ENCODE measurements at places on chromosomes 1 and 21. TPM values are rescaled to one million over a fixed set of nuclear protein-coding genes. Genes with fewer than 3 reads are reported as not detected.

GRCh38 chr1:155043793-155044192, 7.3 kb upstream of the ADAM15 start:
- H3K27ac ChIP-seq, result no peak overlapping the region
- H3K4me1 ChIP-seq, result peaks cover 6% of the 10 kb centered on the region
- no peaks in the 10 kb centered on the region for H3K36me3 ChIP-seq
- H3K27me3 ChIP-seq, result peaks cover 7% of the 10 kb centered on the region

DNA sequence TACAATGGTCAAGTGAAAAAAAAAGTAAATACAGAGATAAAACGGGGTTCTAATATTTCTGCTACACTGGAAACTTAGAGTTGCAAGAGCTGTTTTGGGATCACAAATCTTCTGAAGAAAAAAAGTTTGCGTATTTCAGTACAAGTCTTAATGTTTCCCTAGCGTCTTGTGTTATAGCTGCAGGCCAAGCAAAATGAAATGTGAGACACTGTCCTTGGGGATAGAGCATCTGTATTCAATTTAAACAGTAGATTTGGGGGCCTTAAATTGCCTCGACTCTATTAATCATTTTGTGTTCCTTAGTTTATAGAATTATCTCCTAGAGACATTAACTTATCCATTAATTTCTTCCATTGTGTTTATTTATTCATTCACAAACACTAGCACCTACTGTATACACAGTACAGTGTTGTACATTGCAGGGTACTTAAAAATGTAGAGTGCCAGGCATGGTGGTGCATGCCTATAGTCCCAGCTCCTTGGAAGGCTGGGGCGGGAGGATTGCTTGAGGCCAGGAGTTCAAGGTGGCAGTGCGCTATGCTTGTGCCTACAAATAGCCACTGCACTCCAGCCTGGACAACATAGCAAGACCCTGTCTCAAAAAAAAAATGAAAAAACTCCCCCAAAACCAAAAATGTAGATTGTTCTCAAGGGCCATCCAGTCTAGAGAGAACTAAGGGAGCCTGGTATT, 7.9 kb downstream of the DISC1 start:
- H3K4me1 ChIP-seq, result peaks cover 12% of the 10 kb centered on the region
- no peaks in the 10 kb centered on the region for H3K27me3 ChIP-seq
- no peak overlapping the region for H3K4me3 ChIP-seq
- DNase-seq, result no peak
- no peaks in the 10 kb centered on the region for H3K36me3 ChIP-seq

- no peaks in the 10 kb centered on the region for H3K4me1 ChIP-seq
- peaks cover 4% of the 10 kb centered on the region for H3K36me3 ChIP-seq
- H3K27ac ChIP-seq, result no peak overlapping the region
- no peak for DNase-seq
- peaks cover 54% of the 10 kb centered on the region for H3K27me3 ChIP-seq
- no peak overlapping the region for H3K4me3 ChIP-seq
These were observed 16.8 kb downstream of the LAMC1 start for GRCh38 chr1:183039985-183040447.

Gene TLCD4
- 0.08 TPM for total RNA-seq

DNA sequence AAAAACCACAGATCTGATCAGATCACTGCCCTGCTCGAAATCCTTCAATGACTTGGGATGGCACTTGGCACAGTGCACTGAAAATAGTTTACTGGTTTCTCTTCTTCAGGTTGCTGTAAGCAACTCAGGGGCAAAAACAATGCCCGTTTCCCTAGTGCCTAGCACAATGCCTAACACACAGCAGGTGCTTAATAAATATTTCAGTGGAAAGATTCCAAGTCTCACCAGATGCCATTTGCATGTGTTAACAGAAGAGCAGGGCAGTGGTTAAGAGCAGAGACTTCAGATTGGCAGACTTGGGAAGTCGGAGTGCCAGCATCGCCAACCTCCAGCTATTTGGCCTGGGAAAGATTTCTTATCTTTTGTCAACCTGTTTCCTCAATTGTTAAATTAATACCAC, 10.9 kb upstream of the METTL25B start:
- no peak overlapping the region for H3K27ac ChIP-seq
- DNase-seq, result no peak
- no peaks in the 10 kb centered on the region for H3K27me3 ChIP-seq
- H3K4me3 ChIP-seq, result no peak overlapping the region

Gene RAB3B
- 0.05 TPM for total RNA-seq

DNA sequence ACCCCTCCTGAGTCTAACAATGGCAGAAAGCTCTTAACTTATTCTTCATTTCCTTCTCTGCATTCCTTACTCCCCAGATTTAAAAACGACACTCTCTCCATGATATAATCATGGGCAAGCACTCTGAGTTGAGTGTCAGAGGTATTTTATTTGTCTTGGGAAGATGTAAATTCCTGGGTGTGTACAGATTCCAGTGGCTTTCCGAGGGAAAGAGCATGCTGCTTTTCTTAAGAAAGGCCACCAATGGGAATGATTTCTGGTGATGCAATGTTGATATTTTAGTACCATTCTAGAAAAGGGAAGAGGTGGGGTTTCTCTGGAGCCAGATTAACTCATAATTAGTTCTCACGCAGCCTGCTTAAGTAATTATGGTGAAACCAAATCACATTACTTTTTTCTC, 47.8 kb upstream of the BTG3 start:
- no peak for DNase-seq
- peaks cover 25% of the 10 kb centered on the region for H3K27me3 ChIP-seq
- H3K4me3 ChIP-seq, result no peak overlapping the region
- no peaks in the 10 kb centered on the region for H3K4me1 ChIP-seq
- H3K36me3 ChIP-seq, result peaks cover 2% of the 10 kb centered on the region

Gene HAO2
- total RNA-seq, result not detected

- no peak overlapping the region for H3K27ac ChIP-seq
- H3K4me3 ChIP-seq, result no peak overlapping the region
- peaks cover 19% of the 10 kb centered on the region for H3K27me3 ChIP-seq
- DNase-seq, result no peak
These were observed 55.2 kb upstream of the GNG12 start for GRCh38 chr1:67888216-67889106.

GRCh38 chr1:29810121-29811120, 574.1 kb downstream of the PTPRU start:
- no peak overlapping the region for H3K4me3 ChIP-seq
- DNase-seq, result no peak
- H3K36me3 ChIP-seq, result no peaks in the 10 kb centered on the region
- no peak overlapping the region for H3K27ac ChIP-seq
- no peaks in the 10 kb centered on the region for H3K4me1 ChIP-seq

Gene RGS7
- not detected for total RNA-seq

- H3K4me3 ChIP-seq, result no peak overlapping the region
- no peak overlapping the region for H3K27ac ChIP-seq
- no peaks in the 10 kb centered on the region for H3K36me3 ChIP-seq
These were observed 19.6 kb downstream of the FBXO2 start for GRCh38 chr1:11634365-11635192.

DNA sequence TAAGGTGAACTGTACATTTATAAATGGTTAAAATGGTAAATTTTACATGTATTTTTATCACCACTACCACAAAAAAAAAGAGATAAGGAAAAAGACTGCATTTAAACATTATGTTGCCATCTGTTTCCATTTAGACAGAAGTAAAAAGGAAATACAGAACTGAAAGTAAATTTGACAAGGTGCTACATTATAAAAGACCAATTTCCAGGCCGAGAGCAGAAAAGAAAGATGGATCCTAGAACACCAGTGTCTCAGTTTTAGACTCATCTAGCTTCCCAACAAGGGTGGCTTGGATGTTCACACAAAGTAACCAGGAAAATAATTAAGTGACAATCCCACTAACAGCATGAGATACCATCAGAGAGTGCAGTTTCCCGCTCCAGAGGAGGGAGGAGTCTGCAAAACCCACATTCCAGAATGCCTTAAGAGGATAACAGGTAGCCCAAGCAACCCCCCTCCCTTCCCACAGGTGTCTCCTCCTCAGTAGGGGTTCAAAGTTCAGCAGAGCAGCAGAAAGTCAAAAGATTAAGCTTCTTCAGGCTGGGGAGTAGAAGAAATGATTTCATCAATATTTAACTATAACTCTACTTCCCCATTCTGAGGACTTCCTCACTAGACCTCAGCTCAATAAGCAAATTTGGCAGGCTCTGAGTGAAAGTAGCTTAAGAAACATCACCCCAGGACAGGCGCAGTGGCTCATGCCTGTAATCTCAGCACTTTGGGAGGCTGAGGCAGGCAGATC, 11.8 kb downstream of the TPM3 start:
- peaks cover 68% of the 10 kb centered on the region for H3K4me1 ChIP-seq
- H3K4me3 ChIP-seq, result peak overlapping the region; percentile 100
- no peak for DNase-seq
- H3K27ac ChIP-seq, result peak overlapping the region; percentile 99
- H3K27me3 ChIP-seq, result no peaks in the 10 kb centered on the region

- H3K4me1 ChIP-seq, result peaks cover 1% of the 10 kb centered on the region
- peaks cover 16% of the 10 kb centered on the region for H3K36me3 ChIP-seq
- no peak for DNase-seq
- H3K27me3 ChIP-seq, result no peaks in the 10 kb centered on the region
- H3K4me3 ChIP-seq, result no peak overlapping the region
These were observed 66.1 kb upstream of the ADAM30 start for GRCh38 chr1:119962296-119962968.

- no peak overlapping the region for H3K27ac ChIP-seq
- no peak for DNase-seq
- H3K36me3 ChIP-seq, result no peaks in the 10 kb centered on the region
- no peak overlapping the region for H3K4me3 ChIP-seq
- H3K4me1 ChIP-seq, result peaks cover 1% of the 10 kb centered on the region
- H3K27me3 ChIP-seq, result peaks cover 4% of the 10 kb centered on the region
These were observed 15.3 kb upstream of the TTC34 start for GRCh38 chr1:2816786-2817185.

- no peak overlapping the region for H3K27ac ChIP-seq
- H3K4me1 ChIP-seq, result no peaks in the 10 kb centered on the region
- H3K27me3 ChIP-seq, result peaks cover 3% of the 10 kb centered on the region
These were observed 6.4 kb upstream of the C1orf159 start for GRCh38 chr1:1122078-1122811.

- no peak overlapping the region for H3K27ac ChIP-seq
- no peaks in the 10 kb centered on the region for H3K27me3 ChIP-seq
- no peak for DNase-seq
These were observed 55.9 kb upstream of the JAK1 start for GRCh38 chr1:65022216-65022615.

DNA sequence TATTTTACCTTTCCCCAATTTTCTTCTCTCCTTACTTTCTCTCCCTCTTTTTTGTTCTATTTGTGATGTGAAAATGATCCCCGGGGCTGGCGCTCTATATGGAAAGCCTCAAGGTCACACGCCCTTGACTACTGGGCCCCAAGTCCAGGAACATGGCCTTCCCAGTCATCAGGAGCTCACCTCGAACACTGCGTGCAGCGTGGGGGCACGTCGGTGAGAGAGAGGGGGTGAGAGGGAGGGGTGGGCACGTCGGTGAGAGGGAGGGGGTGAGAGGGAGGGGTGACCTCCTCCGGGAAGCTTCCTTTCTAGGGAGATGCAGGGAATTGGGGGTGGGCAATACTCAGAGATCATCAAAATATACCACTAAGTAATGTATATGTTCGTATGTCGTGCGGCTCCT, 94.6 kb upstream of the TMPRSS2 start:
- H3K4me1 ChIP-seq, result no peaks in the 10 kb centered on the region
- DNase-seq, result no peak
- no peak overlapping the region for H3K27ac ChIP-seq
- H3K27me3 ChIP-seq, result peaks cover 16% of the 10 kb centered on the region
- H3K36me3 ChIP-seq, result no peaks in the 10 kb centered on the region

Gene SPATA45
- not detected for total RNA-seq

GRCh38 chr1:78291418-78291817, 199.4 kb upstream of the PTGFR start:
- no peaks in the 10 kb centered on the region for H3K4me1 ChIP-seq
- no peak for DNase-seq
- peaks cover 1% of the 10 kb centered on the region for H3K27me3 ChIP-seq
- H3K4me3 ChIP-seq, result no peak overlapping the region

GRCh38 chr1:224253721-224254120, 70.7 kb downstream of the DEGS1 start:
- H3K4me1 ChIP-seq, result no peaks in the 10 kb centered on the region
- no peaks in the 10 kb centered on the region for H3K36me3 ChIP-seq
- no peak for DNase-seq
- no peak overlapping the region for H3K4me3 ChIP-seq

DNA sequence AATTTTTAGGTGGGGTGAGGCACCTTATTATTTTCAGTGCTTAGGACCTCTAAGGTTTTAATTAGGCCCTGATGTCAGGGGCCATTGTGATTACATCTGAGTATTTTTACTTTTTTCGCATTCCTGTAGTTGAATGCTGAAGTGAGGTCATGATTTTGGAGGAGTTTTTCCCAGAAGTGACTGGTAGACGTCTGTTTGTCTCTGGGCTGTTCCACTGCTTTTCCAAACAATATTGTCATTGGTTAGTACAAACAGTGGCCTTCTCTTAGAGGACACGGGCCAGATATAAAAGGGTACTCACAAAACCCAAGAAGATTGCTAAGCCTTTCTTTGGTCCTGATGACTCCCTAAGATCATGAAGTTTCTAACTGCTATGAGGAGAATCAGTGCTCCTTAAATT, 7.6 kb upstream of the RASAL2 start:
- H3K27ac ChIP-seq, result no peak overlapping the region
- no peaks in the 10 kb centered on the region for H3K4me1 ChIP-seq
- DNase-seq, result no peak
- peaks cover 1% of the 10 kb centered on the region for H3K36me3 ChIP-seq
- H3K27me3 ChIP-seq, result peaks cover 12% of the 10 kb centered on the region

DNA sequence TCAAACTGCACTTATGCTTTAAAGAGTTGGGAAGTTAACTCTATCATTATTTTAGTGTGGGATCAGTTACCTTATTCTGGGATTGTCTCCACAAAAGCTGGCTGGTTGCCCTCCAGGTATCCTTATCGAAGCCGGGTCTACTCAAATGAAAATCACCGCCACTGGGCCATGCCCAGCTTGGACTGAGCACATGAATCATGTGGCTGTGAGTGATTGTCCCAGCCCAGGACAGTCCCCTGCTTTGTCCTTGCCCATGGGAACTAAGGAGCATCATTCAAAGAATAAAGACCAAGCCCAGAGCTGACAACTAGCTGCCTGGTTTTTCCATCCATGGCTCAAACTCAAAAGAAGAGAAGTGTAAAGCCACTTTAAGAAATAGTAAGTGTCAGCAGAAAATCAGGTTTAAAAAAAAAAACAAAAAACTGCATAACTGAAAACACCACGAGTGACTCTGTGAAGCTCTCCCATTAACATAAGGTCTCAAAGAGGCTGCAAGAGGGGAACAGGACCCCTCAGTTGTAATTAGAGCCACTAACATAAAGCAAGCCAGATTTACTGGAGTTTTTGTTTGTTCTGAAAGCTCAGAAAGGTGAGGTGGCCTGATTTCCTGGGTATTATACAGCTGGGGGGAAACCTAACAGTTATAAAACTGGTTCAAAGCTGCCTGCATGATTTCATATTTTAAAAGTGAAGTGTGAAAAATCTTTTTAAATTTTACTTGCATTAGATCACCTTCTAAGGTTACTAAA, 91.5 kb downstream of the KIF14 start:
- no peak for DNase-seq
- no peaks in the 10 kb centered on the region for H3K36me3 ChIP-seq
- H3K27me3 ChIP-seq, result no peaks in the 10 kb centered on the region
- H3K27ac ChIP-seq, result no peak overlapping the region
- H3K4me1 ChIP-seq, result peaks cover 40% of the 10 kb centered on the region

- peaks cover 6% of the 10 kb centered on the region for H3K4me1 ChIP-seq
- DNase-seq, result no peak
- H3K4me3 ChIP-seq, result no peak overlapping the region
- peaks cover 15% of the 10 kb centered on the region for H3K36me3 ChIP-seq
These were observed 283.1 kb downstream of the GRIK1 start for GRCh38 chr21:29656504-29657239.

Gene CACNA1S
- total RNA-seq, result not detected

Data from naive thymus-derived CD8-positive, alpha-beta T cell (primary cell).